ENCODE measurements at places on chromosomes 2 and 18.

- no peak for DNase-seq
Measured at GRCh38 chr2:24207359-24207758, 32.5 kb downstream of the FAM228A start.

DNA sequence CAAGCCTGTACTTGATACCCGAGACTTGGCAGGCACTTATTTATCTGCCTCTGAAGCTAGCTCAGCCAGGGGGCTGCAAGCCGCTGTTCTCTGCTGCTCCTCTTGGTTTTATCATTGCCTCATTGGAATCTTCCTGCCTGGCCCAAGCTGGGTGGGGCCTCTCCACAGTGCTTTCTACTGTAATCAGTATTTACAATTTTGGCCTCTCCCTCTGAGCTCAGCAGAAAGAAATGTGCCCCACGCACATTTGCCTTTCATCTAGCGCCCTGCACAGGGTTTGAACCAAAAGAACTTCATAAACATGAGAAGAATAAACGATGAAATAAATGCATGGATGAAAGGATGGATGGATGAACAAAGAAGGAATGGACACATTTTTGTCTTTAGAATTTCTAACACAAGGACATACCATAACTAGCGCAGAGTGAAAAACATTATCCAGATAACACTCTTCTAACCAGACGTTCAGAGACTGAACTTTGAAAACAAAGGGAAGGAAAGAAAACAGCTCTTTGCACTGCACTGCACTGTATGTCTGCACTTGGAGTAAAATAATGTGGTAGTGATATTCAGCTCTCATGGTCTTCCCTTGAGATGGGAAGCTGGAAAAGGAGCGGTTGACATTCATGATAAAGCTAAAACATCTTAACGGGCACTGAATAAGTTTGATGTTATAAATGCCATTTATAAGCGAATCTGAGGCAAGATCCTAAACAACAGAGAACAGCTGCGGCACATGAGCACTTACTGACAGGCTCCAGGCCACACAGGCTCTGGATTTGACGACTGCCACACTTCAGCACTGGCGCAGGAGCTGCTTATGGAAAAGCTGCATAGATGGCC lies 86.8 kb upstream of the SP3 start:
- DNase-seq, result no peak

GRCh38 chr2:100240386-100240785 lies 81.9 kb downstream of the LONRF2 start:
- DNase-seq, result no peak

GRCh38 chr2:236831698-236832097 lies 254.0 kb upstream of the COPS8 start:
- DNase-seq, result no peak

DNA sequence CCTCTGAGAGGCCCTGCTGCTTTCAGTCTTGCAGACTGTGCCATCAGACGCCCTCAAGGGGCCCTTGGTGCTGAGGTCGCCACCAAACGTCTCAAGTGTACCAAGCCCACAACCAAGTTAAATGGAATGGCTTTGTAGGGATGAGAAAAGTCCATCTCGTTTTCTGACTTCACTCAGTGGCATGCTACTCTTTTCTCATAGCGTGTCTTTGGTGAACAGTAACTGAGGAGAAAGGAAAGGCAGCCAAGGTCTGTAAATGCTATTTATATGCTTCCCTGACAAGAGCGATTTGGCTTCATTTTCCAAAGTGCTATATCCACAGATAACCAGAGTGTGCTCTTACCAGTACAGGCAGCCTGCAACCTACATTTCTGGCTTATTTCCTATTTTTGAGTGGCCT lies 123.0 kb downstream of the MTX2 start:
- no peak for DNase-seq
